Caki2 (cell line): ENCODE measurements at places on chromosomes 7 and 10. TPM values are rescaled to one million over a fixed set of nuclear protein-coding genes. Genes with fewer than 3 reads are reported as not detected.

DNA sequence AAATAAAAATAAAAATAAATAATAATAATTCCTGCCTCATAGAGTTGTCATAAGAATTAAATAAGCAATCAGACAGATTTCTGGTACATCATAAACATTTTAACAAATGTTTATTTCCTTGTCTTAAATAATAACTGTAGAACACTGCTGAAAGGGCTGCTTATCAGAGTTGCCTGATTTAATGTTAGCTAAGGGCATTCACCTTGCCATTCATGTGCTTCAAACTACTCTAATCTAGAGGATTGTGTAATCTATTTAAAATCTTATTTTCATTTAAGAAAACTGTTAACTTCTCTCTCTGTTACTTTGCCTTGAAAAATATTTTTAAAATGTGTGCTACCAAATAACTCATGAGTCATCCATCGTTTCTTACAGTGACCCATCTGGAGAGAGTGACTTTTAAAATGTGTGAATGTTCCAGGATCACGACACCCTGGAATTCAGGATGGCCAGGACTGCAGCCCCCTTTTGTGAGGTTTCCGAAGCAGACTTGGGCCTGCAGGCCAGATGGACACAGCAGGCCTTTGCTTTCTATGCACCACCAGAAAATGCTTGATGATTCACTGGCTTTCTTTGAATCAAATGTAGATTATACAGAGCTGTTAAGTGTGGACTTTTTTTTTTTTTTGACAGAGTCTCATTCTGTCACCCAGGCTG, 109.1 kb upstream of the TNS3 start:
- peak; percentile 31 for DNase-seq

GRCh38 chr10:78829565-78829964, 239.2 kb upstream of the ZMIZ1 start:
- no peak for DNase-seq

NXPH1 gene
- 0.14 TPM in 1 of 2 replicates, not detected in the other for total RNA-seq

GRCh38 chr7:47150497-47151260, 431.2 kb downstream of the TNS3 start:
- no peak for DNase-seq

FAM237B gene
- not detected in 2 replicates for total RNA-seq

DNA sequence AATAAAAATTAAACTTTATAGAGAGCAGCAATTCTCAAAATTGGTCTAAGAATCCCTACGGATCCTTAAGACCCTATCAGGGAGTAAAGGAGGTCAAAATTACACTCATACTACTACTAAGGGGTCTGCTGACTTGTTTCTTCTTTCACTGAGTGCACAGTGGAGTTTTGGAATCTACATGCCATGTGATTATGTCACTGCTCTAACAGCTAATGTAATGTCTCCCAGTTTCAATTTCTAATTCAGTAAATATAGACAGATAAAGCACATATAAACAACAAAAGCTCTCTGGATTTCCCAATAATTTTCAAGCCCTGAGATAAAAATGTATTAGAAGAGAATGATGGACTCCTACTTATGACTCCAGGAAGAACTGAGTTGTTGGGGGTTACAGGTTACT, 74.6 kb downstream of the WAPL start:
- DNase-seq, result no peak

GRCh38 chr10:63156236-63156635, 23.1 kb downstream of the NRBF2 start:
- no peak for DNase-seq

GRCh38 chr10:22693371-22693784, 21.0 kb downstream of the PIP4K2A start:
- DNase-seq, result no peak

FOXL3 gene
- not detected in 2 replicates for total RNA-seq

GRCh38 chr10:7480742-7481367, 70.0 kb upstream of the SFMBT2 start:
- no peak for DNase-seq

ATP5MK gene
- total RNA-seq, result 242 and 351 TPM in 2 replicates

DNA sequence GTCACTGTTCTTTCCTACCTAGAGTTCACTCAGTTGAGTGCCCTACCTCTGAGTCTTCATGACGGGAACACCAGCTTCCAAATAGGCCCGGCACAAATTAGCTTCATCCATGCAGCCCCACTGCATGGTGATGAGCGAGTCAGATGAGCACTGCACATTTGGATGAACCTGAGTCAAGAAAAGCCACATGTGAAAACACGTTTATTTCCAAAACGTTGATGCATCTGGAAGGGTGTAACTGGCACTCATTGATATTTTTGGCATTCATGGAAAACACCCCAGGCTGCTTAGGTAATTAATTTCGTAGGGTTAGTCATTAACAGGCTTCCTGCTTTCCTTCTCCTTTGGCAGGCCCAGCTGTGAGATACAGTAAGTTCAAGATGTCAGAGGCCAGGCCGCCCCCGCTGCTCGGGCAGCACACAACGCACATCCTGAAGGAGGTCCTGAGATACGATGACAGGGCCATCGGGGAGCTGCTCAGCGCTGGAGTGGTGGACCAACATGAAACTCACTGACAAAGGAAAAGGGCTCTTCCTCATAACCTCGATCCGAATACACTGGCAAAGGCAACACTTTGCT, 725.2 kb downstream of the SUGCT start:
- DNase-seq, result no peak

- no peak for DNase-seq
Measured at GRCh38 chr10:101189461-101190401, 39.5 kb downstream of the LBX1 start.

DNA sequence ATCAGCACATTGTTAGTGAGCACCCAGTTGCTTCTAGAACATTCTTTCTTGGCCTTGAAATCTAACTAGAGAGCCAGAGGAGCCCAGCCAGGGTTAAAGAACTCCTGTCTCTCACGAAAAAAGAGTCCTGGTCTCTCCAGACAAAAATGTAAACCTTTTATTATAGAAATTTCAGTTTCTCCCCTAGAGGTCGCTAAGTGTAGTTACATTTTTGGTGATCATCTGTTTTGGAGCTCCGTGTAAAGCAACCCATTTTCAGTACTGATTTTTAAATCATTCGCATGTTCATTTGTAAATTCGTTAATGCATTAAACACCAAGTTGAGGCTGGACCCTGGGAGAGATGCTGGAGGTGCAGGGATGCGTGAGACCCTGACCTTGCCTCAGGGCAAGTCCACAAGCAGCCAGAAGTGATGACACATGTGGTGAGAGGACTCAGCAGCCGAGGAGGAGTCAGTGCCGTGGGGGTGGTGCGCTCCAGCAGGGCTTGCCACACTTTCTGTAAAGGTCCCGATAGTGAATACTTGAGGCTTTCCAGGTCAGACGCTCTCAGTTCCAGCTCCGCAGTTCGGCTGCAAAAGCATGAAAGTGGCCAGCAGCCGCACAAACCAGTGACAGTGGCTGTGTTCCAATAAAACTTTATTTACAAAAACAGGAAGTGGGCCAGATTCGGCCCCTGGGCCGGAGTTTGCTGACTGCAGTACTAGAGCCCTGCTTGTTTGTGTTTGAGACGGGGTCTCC, 578.6 kb upstream of the FOXK1 start:
- DNase-seq, result no peak

DNA sequence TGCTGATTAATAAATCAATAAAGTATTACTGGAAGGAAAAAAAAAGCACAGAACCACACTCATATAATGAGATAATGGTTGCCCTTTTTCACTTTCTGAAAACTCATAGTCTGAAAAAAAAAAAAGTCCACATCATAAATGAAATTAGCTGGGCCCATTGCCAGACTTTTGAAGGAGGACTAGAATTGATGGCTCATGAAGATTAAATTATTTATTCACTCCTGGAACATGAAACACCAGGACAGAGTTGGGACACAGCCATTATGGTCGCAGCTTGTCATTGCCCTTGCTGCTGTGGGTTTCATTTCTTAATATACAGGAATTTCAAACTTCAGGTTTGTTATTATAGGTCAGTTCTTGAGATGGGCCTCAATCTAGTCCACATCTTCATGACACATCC, 91.9 kb downstream of the CNTNAP2 start:
- no peak for DNase-seq

DNA sequence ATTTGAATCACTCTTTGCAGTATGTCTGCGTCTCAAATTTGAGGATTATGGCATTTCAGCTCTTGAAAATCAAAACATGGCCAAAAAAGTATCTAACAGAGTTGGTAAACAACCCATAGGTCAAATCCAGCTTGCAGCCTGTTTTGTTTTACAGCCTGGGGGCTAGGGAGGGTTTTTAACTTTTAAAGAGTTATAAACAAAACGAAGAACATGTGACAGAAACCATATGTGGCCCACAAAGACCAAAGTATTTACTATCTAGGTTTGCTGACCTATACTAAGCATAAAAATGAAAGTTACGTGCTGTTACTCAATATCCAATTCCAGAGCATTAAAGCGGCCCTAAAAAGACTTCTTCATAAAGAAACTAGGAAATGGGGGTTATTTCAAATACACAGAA, 55.5 kb upstream of the STARD3NL start:
- no peak for DNase-seq

MSMB gene
- total RNA-seq, result not detected in 2 replicates

CCDC6 gene
- total RNA-seq, result 12.7 and 15.8 TPM in 2 replicates

- no peak for DNase-seq
Measured at GRCh38 chr7:12870219-12870618, 182.8 kb downstream of the ARL4A start.

CYP3A7 gene
- total RNA-seq, result not detected in 2 replicates

GRCh38 chr10:22043327-22043633, 39.8 kb upstream of the DNAJC1 start:
- peak; percentile 21 for DNase-seq

STEAP2 gene
- 2.3 and 7.8 TPM in 2 replicates for total RNA-seq

UCMA gene
- not detected in 2 replicates for total RNA-seq

DNA sequence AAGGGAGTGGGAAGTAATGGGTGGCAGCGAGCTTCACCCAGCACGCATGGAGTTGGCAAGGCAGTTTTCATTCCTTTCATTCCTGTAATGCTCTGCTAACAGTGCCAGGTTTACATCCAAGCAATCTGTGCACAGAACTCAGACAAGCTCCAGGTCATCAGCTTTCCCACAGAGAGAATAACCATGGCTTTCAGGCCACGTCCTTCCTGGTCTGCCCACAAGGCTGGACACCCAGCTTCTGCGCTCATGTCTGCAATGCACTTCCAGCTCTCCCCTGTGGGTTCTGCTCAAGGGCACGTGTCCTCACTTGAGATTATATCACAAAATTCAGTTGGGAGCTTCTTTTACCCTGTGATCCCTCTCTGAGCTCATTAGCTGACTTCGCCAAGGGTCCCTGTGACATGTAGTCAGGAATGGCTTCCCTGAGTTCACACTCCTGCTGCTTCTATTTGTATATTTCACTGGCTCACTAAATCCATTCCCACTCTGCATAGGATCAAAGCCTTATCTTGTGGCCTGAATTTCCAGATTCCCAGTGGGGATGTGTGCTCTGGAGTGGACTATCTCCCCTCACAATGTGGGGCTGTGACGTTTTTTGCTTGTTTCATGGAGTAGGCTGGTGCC, 18.6 kb downstream of the AKR1C2 start:
- peak; percentile 89 for DNase-seq

DNA sequence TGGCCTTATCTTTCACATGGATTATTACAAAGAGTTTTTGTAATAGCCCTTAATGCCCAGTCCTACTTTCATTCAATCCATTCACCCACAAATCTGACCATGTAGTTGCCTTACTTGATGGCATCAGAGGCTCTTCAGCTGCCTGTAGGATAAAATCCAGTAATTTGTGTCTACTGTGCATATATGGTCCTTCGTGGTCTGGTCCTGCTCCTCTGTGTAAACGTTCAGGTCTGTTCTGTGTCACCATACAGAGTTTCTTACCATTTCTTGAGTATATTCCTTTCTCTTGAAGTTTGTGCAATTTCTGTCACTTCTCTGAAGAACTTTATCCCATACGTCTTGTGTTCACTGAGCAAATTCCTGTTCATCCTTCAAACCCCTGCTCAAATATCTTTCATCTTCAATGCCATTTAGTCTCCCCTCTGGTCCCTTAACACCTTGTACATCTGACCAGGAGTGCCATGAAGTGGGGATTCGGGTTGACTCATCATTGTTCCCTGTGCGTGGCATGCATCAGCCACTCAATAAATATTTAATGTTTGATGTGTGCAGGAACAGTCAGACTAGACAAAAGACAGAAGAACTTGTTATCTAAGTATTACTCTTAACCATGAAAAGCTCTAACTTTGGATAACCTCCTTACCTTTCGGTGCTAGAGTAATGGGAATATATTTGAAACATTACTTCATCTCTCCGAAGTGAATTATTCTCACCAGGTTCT, 98.6 kb upstream of the RPA3 start:
- DNase-seq, result no peak

GRCh38 chr7:40720416-40720815, 585.6 kb downstream of the SUGCT start:
- DNase-seq, result no peak

DNA sequence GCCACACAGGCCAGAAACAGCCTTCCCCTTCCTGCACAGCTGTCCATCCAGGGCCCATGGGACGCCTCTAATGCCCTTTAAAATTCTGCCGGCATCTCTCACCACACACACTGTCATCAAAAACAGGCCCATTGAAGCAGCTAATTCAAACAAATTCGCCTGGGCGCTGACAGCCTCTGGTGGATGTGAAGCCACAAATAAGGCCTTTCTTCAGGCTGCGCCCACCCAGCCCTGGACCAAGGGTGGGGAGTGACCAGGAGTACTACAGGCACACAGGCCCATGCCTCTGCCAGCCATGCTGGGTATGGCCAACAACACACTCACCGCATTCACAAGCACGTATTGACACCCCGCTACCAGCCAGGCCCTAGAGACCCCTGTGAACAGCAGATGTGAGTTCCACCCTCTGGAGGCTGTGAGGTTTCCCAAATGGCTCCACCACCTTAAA, 54.6 kb downstream of the SLIT1 start:
- no peak for DNase-seq

DNA sequence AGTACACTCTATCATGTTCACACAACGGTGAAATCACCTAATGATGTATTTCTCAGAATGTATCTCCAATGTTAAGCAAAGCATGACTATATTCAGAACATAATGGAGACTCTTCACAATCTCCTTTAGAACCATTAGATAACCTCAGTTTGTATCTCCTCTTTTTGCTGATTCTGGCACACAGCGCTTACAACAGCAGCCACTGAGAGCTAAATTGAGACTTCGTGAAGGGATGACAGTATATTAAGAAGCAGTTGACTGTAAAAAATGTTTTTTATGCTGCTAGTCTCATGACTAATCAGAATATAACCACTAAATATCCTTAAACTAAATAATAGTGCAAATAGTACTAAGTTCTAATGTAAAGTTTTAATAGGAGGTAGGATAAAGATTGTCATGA, 46.9 kb downstream of the KMT2E start:
- DNase-seq, result no peak

EPO gene
- total RNA-seq, result not detected in 2 replicates

DNA sequence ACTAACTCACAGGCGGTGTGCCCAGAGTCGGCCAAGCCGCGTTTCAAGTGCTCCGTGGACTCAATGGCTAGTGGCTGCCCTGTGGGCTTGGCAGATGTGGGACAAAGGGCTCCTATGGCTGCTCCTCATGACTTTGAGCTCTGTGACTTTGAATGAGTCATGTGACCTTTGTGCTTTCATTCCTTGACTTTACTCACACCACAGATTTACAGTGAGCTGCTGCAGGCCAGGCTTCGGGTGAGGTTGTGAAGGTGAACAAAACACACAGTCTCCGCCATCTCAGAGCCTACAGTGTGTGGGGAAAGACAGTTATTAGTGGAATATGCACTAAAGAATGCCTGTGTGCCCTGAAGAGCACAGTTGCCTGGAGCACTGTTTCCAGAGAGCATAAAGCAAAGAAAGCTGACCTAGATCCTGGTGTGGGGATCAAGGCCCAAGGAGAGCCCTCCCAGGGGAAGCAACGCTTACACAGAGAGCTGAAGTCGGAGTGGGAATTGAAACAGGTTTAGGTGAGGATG, 29.7 kb upstream of the PLEKHA1 start:
- DNase-seq, result peak; percentile 65

GRCh38 chr7:102244601-102245000, 42.1 kb upstream of the SH2B2 start:
- DNase-seq, result no peak
